Kidney (tissue), 22 donors: ENCODE measurements at places on chromosomes 6 and 20. TPM values are rescaled to one million over a fixed set of nuclear protein-coding genes. Genes with fewer than 3 reads are reported as not detected.

Gene EEF1A2
- polyA plus RNA-seq = 1.5 TPM

Gene FOXF2
- not detected for polyA plus RNA-seq

Gene CDH22
- polyA plus RNA-seq = 0.19 TPM

Gene DEF6
- 2.7 TPM for polyA plus RNA-seq

Gene PRRT1
- 4.0 TPM for polyA plus RNA-seq

Gene ASIP
- 0.84 TPM for polyA plus RNA-seq

Gene APMAP
- polyA plus RNA-seq = 79.7 TPM

Gene SLPI
- 105 TPM for polyA plus RNA-seq

Gene DSP
- polyA plus RNA-seq = 14.7 TPM

Gene FOXQ1
- 6.0 TPM for polyA plus RNA-seq

DNA sequence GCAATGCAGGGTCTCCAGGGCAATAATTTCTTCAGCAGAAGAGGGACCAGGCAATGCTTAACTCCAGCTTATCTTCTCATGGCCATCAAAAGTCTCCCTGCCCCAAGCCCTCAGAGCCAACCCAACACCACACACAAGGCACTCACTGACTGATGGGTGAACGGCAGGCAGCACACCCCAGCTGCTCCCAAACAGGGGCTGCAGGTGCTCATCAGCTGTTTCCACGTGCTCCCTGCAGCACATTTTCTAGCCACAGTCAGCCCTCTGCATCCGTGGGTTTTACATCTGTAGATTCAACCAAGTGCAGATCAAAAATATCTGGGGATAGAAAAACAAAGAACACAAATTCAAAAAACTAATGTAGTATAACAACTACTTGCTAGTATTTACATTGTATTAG, 4.0 kb upstream of the GABRR1 start:
- no peak for DNase-seq

DNA sequence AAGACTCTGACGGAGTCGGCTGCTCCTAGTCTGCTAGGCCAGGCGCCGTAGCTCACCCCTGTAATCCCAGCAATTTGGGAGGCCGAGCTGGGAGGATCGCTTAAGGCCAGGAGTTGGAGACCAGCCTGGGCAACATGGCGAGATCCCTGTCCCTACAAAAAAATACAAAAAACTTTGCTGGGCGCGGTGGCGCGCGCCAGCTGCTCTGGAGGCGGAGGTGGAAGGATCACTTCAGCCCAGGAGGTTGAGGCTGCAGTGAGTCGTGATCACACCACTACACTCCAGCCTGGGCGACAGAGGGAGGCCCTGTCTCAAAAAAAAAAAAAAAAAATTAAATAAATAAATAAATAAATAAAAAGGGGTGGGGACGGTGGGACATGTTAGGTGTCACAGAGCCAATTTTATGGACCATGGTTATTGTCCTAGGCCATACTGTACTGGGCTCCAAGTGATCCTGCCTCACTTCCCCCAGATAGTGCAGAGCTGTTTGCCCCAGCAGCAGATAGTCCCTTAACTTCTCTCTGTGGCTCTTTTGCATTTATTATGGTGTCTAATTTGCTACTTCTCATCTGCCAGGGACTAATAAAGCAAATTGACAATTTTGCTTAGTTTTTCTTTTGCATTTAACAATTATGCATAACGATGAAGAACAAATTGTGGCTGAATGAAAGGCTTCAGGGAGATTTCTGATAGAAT, 5.2 kb downstream of the PI16 start:
- DNase-seq = no peak

DNA sequence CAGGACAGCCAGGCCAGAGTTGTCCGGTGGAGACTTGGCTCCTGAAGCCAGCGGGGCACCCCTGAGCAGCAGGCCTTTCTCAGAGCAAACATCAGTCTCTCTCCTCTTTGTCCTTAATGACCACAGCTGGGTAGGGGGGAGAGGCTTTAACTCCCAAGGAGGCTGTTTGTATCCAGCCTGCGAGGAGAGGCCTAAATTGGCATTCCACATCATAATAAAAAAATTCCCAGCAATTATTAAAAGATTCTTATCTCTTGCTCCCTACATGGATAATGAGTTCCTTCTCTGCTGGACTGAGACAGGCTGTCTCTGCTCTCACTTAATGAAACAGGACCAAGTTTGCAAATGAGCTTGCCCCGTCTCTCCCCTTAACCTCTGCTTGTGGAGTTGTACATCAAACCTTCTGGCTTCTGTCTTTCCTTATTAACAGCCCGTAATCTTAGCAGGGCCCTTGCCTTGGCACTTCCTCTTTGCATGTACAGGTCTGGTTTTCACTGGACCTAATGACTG, 838.2 kb downstream of the MAFB start:
- peak; percentile 65 for DNase-seq

- no peak for DNase-seq
Measured at GRCh38 chr6:31879143-31879542, 346 bp upstream of the SLC44A4 start.

GRCh38 chr20:4832469-4832868, 110.8 kb downstream of the PRND start:
- no peak for DNase-seq

- no peak for DNase-seq
Measured at GRCh38 chr6:69789578-69789977, 7.2 kb downstream of the LMBRD1 start.

- no peak for DNase-seq
Measured at GRCh38 chr6:28696167-28696566, 170.5 kb downstream of the GPX5 start.

DNA sequence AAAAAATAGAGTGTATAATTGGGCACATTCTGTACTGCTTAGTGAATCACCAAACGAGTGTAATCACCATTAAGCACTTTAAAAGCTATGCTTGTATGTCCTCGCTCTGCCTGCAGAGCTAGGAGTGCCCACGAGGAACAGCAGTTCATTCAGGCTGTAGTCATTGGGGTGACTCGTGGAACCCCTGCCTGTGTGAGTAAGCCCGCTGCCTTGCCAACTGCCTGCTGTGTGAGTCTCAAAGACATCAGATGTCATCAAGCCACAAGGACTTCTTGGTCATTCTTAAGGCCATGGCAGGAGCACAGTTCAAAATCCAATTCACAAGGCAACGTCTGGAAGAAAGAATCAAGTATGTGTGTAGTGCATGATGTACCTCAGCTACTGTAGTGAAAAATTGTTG, 60.4 kb downstream of the FOXO3 start:
- no peak for DNase-seq

DNA sequence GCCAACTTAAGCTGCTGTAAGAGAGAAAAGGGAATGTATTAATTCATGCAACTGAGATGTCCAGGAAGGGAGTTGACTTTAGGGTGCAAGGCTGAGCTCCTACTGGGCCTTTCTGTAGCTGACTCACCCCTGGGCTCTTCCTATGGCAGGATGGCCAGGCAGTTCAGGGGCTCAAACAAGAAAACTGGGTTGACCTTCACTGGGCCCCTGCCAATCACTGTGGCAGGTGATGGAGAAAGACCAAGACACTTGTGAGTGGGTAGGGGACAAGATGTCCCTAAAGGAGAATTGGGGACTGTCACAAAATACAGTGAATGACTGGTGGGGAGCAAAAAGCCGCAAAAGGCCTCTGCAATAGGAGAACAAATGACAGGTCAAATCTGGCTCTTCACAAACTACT, 21.5 kb upstream of the RALGAPA2 start:
- no peak for DNase-seq

GRCh38 chr20:50861012-50861411, 66.2 kb downstream of the BCAS4 start:
- no peak for DNase-seq

GRCh38 chr6:46993846-46994245, 48.3 kb downstream of the ADGRF1 start:
- DNase-seq = no peak

DNA sequence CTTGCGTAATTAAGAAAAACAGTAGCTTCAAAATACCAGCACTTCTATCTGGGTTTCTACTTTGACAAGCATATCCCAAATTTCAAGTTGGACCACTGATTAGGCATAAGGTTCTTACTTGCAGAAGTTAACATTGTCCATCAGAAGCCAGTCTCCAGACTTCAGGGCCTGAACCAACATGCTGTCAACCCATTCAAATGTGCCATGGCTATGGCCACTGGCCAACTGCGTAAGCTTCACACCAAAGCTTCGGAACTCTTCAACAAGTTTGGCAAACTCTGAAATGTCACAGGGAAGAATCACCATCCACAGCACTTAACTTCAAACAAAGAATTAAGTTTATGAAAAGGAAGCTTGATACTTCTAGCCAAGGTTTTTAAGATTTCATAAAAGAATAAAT, 78.0 kb upstream of the LYRM2 start:
- DNase-seq = no peak

DNA sequence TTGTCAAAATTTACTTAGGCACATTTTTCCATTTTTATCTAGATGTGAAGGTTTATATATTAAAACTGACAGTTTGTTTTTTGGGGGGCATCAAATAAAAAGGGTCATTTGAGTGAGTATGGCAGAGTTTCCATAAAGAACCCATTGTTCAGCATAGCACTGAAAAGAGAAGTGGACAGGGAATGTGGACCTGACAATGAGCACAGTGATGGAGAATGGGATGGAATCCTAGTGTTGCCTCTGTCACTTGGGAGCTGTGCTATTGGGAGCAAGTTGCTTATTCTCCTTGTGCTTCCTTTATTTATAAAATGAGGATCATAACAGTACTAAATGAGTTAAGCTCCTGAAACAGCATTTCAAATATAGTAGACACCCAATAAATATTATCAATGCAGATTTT, 130.7 kb upstream of the SIM1 start:
- DNase-seq = no peak

DNA sequence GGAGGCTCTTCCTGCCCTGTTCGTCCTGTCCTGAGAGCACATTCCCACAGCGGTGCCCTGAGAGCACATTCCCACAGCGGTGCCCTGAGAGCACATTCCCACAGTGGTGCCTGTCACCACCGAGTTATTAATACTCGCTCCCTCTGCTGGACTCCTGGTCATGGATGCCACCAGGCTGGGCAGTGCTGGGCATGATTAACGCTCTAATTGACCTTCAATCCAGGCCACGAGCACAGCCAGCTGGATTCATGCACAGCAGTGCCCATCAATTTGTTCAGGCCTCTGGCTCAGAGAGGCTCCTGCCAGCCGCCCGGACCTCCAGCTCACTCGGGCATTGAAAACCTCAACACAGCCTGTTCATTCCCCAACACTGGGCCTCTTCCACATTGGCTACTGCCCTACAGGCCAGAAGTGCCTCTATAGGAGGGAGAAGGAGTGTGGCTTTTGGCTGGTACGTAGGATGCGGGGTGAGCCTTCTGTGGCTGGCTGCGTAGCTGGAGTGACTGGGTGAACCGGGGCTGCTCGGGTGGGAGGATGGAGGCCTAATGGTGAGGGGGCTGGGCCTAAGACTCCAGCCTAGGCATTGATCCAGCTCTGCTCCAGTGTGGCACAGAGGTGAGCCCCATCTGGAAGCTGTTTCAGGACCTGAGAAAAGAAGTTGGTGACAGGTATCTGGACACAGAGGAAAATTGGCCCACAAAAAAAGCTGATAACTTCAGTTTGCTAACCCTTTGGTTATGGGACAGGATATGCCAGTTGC, 9.3 kb downstream of the IP6K3 start:
- peak; percentile 25 for DNase-seq

- DNase-seq = peak; percentile 21
Measured at GRCh38 chr20:25453035-25453810, 45.8 kb downstream of the GINS1 start.

GRCh38 chr6:21856456-21856825, 262.9 kb downstream of the SOX4 start:
- DNase-seq = no peak

DNA sequence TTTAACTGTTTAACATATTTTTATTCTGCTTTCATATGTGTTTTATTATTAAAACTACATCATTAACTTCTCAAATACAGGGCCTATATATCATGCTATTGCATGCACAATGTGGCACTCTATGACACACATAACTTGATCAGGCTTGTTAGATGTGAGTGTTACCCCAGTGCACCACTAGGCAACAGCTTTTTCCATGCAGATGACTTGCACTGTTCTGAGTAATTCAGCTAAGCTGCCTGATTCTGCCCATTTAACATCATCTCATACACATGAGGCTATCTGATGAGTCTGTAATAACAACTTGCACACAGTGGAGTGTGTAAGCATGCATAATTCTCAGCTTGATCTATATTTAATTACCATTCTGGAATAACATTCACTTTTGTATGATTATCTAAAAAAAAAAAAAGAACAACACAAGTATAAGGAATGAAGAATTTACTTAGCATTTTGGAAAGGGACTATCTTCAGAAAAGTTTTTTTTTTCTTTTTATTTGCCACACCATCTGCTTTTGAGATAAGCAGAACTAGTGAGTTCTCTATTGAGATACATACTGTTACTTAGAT, 83.1 kb downstream of the GRM1 start:
- DNase-seq = no peak

DNA sequence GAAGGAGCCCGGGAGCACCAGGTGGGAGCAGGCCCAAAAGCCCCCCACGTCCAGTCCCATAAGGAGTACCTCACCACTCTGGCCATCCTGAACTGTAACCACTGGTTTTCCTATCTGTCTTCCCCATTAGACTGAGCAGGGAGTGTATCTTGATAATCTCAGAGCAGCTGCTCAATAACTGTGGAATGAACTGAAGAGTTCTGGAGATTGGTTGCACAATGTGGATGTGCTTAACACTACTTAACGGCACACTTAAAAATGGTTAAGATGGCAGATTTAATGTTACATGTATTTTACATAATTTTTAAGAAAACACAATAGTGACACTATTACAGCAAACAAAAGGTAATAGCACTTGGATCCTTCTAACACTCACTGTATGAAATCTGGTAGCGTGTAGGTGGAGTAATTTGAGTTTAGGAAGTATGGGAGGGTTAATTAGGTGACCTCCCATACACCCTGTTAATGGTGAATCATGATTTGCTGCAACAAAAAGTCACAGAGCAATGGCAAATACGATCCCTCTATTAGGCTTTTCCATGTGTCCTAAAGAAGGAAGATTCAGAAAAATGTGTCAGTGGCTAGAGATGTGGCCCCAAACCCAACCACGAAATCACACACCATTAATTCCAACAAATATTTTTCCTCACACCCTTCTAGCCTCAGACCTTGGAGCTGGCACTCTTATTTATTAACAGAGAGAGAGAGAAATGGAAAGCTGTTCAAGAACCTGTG, 18.4 kb downstream of the TRAM2 start:
- no peak for DNase-seq

DNA sequence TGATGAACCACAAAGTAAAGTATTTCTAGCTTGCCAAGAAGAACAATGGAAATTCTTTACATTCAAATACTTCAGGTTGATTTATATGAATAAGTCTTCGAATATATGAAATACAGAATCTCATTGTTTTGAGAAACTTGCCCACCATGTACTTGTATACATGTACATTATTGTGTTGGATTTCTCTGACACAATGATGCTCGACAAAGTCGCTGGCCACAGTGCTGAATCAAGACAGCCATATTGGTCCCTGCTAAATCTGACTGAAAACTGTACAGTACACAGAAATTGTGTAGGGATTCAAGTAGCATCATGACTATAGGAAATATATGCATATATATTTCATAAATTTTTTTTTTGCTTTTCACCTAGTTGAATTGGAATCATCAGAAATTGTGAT, 13.1 kb upstream of the LIN28B start:
- DNase-seq = no peak

DNA sequence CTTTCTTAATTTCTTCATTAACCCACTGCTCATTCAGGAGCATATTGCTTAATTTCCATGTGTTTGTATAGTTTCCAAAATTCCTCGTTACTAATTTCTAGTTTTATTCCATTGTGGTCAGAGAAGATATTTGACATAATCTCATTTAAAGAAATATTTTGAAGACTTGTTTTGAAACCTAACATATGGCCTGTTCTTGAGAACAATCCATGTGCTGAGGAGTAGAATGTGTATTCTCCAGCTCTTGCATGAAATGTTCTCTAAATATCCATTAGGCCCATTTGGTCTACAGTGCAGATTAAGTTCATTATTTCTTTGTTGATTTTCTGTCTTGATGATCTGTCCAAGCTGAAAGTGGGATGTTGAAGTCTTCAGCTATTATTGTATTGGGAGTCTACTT, 251.7 kb downstream of the ALDH8A1 start:
- DNase-seq = no peak
